ENCODE measurements at places on chromosomes 1 and 21. TPM values are rescaled to one million over a fixed set of nuclear protein-coding genes. Genes with fewer than 3 reads are reported as not detected.

Gene LCE1F
- not detected for total RNA-seq

Gene GNG4
- total RNA-seq: 0.22 TPM

Gene HPDL
- 0.60 TPM for total RNA-seq

Gene RNF186
- total RNA-seq: not detected

Gene MAP7D1
- total RNA-seq: 42.7 TPM

Gene IL10
- not detected for total RNA-seq

Gene PROK1
- total RNA-seq: not detected

Gene STUM
- 0.20 TPM for total RNA-seq

Gene CYYR1
- 6.3 TPM for total RNA-seq

Gene AGT
- total RNA-seq: not detected

Gene PIGR
- not detected for total RNA-seq

Gene E2F2
- 0.87 TPM for total RNA-seq

Gene AMPD1
- not detected for total RNA-seq
